ENCODE measurements at places on chromosomes 3 and 15.

DNA sequence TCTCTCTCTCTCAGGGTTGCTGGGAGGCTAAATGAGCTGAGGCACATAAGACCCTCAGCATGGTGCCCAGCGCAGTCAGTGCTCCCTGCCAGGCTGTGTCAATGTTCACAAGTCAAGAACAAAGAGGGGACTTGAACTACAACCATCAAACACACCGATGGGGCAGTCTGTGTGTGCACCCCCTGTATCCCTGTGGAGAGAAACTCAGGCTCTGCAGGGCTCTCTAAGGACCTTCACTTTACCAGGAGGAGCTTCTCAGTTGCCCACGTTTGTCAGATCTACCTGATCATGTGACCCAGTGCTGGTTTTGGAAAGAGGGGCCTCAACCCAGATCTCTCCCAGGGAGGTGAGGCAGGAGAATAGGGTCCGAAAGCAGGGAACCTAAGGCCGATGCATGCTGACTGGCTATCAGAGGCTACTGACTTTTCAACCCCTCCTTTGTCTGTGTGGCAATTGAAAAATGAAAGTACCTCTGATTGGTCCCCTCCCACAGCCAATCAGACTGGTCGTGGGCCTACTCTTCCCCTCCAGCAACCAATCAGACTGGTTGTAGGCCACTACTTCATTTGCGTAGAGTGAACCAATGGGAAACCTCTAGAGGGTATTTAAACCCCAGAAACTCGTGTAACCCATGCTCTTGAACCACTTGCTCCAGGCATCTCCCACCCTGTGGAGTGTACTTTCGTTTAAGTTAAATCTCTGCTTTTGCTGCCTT lies 34.0 kb downstream of the RHCG start:
- DNase-seq = no peak

- DNase-seq = no peak
Observed at GRCh38 chr3:175659670-175660350, 800.7 kb downstream of the NAALADL2 start.

DNA sequence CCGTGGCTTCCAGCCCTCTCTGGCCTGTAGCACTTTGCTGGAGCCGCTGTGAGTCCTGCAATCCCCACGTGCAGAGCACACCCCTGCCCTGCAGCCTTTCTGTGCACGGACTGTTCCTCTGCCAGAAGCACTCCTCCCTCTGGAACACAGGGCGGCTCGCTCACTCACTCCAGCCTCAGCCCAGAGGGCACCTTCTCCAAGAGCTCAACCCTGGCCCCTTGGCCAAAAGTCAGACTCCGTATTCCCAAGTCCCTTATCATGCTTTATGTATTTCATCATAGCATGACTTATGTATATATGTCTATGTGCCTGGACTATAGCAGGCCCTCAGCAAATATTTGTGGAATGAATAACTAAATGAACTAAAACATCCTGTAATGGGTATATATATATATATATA lies 63.2 kb downstream of the ASB7 start:
- no peak for DNase-seq

DNA sequence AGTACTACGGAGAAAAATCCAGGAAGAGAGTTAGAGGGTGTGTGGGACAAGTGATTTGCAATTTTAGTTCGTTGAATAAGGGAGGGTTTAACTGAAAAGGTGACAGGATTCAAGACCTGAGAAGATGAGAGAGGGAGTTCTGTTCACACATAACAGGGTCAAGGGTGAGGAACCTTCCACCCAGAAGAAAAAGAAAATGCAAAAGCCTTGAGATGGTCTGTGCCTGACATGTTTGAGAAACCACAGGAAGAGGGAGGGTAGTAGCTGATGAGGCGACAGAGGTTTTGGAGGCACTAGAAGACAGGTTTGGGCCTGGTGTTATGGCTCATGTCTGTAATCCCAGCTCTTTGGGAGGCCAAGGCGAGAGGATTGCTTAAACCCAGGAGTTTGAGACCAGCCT lies 591 bp upstream of the SLC25A20 start:
- no peak for DNase-seq

GRCh38 chr15:81160312-81161159 lies 26.5 kb downstream of the CFAP161 start:
- DNase-seq = no peak

- no peak for DNase-seq
Observed at GRCh38 chr15:43912208-43912607, 85.4 kb downstream of the WDR76 start.

DNA sequence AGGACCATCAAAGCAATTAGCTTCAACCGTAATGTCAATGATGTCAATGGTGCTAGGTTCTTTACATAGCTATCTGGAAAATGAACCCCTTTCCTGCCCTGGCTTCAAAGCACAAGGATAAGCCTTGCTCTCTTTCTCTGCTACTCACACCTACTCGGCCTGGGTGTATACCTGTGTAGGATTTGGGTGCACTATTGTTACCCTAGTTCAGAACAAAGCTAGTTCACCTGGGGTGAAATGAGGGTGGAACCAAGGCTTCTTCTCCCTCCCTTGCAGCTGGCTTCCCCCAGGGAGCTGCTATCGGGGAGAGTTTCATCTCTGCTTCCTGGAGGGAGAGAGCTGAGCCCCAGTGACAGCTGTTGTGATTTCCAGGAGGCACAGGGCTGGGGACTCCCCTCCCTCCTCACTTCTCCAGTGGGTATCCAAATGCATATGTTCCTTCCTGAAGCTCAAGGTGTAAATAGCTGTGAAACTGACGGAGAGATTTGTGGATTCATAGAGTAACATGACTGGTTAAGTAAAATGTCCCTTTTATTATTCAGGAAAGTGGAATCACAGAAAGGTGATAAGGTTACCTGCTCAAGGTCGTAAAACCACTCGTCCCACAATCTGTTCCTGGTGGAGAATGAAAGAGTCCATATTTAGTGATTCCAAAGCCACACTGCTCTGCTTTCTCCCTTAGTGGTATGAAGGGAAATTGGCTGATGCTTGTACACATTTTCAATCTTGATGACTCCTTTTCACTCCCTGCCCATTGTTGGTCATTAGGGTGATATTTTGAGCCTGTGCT lies 11.8 kb upstream of the C3orf70 start:
- no peak for DNase-seq

GRCh38 chr3:3853544-3853943 lies 54.3 kb downstream of the LRRN1 start:
- DNase-seq = no peak

DNA sequence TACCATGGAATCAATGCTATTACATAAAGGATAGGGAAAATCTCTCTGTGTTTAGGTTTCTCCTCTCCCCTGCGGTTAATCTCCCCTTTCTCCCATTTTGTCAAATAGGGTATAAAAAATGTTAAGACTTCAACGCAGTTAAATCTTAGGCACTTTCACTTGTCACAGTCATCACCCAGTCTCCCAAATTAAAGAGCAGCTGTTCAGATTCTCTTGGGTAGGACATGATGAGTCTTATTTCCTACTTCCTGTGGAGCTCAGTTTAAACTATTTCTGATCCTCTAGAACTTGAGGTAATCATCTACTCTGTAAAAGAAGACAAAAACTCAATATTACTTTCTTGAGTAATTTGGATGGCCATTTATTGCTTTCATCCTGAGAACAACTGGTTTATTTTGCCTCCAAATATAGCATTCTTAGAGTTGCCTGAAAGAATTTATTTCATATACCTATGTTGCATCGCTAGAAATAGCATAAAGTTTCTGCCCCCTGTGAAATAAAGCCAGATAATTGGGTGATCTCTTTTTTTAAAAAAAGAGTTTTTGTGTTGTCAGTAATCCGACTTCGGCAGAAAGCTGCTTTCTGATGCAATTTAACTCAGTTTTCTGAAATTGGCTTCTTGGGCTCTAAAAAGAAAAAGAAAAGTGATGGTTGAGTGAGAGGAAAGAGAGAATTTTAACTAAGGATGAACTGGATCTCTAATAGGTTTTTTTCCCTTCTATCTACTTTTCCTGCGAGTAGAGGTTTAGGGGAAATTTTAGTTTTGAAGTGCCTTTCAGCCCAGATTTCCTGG lies 20.7 kb downstream of the RAP2B start:
- DNase-seq = no peak

DNA sequence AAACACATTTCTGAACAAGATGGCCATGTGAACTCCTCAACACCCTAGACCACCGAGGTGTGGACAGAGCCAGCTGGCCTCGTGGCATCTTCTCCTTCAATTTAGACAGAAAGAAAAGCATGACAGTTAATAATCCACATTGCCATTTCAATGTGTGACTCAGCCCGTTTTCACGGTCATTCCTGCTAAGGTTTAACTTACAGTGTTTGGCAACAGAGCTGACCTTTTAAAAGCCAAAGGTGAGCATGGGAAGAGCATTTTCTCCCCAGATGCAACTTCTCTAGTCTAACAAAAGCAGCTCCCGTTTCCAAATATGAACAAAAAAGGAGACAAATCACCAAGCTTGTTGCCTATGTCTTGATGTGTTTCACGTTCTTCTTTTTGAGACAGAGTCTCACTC lies 417.6 kb upstream of the WNT5A start:
- no peak for DNase-seq

- no peak for DNase-seq
Observed at GRCh38 chr3:77686560-77686959, 646.7 kb downstream of the ROBO2 start.

DNA sequence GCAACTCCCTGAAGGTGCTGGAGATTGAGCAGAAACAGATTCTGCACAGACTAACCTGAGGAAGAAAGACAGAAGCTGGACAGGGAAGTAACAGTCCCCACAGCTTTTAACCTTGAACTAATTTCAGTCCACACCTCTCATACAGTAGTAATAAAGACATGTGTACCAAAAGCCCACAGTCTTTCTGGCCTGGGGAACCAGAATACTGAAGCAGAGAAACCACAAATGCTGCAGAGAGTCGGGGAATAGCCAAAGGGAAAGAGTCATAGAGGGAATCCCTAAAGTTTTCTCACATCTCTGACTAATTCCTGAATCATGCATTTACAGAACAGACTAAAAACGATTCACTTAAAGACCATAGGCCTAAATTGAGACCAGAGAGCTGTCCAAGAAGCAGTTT lies 503.4 kb upstream of the NECTIN3 start:
- DNase-seq = no peak

- no peak for DNase-seq
Observed at GRCh38 chr15:82159922-82160321, 102.6 kb downstream of the EFL1 start.

DNA sequence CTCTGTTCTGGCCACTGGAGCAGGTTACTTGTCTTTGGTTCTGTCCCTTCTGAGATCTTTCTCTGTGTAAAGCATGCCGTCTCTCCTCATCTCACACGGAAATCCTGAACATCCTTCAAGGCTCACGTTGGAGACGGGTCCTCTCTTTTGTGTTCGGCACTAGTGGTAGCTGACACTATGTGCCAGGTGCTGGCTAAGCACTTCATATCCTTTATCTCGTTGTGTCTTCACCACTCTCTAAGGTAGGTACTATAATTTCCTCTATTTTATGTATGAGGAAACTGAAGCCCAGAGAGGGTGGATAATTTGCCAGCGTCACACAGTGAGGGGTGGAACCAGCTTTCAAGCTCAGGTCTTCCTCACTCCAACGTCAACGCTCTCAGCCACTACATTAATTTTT lies 1.2 kb downstream of the IFT122 start:
- no peak for DNase-seq

- no peak for DNase-seq
Observed at GRCh38 chr3:52781741-52782140, 4.3 kb downstream of the ITIH1 start.

DNA sequence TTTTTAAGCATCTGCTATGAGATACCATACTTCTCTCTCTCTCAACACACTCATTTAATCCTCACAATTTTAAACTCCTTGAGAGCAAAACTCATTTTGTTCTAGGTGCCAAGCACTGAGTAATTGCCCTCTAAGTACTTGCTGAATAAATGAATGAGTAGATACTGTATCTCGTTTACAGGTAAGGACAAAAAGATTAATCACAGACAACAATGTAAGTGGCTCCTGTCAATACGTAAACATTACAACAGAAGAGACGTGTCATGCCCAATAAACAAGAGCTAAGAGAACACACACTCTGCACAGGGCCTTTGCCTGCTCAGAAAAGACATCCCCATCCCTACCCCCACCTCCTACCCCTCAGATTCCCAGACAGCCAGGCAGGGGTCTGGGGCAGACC lies 59.8 kb downstream of the CHSY1 start:
- DNase-seq = no peak

GRCh38 chr3:11576453-11576852 lies 67.3 kb downstream of the VGLL4 start:
- no peak for DNase-seq

DNA sequence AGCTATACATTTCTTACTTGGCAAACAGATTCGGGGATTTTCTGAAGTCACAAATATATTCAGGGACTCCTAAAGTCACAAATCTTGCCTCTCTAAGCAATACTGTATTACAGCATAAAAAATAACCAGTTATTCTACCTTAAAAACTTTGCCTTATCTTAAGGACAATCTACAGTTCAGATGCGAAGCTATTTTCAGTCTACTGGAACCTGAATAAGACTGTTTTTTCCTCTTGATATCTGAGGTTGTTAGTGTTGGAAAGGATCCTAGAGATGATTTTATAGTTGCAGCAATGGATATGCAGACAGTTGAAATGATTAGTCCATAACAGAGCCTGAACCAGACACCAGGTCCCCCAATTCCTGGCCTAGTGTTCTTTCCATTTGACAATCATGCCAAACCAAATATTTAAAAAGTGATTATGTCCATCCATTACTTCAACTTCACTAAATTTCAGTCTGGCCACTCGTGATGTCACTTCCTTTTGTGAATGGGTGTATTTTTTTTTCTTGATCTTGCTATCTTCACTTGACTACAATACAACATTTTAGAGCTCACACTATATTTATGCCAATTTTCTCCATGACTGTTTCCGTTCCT lies 1.8 kb downstream of the HDGFL3 start:
- no peak for DNase-seq

DNA sequence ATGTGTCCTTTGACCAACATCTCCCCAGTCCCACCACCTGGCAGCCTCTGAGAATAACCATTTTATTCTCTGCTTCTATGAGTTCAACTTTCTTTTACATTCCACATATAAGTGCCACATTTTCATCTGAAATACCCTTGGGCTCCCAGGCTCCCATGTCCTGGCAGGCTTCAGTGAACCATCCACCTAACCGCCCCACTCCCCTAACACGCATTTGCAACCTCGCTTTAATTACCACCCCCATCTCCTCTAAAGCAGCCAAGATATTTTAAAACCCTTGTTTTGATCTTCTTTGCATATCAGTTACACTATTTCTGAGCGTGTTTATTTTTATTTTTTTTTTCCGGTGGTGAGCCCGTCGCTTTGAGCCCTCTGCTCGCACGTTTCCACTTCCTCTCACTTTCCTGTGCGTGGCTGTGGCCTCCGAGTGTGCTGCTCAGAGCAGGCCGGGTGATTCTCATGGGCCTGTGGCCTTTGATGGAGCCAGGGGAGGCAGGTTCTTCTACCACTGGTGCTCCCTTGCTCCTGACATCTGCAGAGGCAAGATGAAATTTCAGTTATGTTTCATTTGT lies 195.4 kb upstream of the LPP start:
- DNase-seq = no peak

GRCh38 chr3:16134173-16134928 lies 40.1 kb upstream of the GALNT15 start:
- DNase-seq = no peak
